Stimulated activated CD4-positive, alpha-beta T cell treated with anti-CD3 and anti-CD28 coated beads, TNF-alpha, amount 100 ng/mL, for 4 hours (primary cell): ENCODE measurements at places on chromosomes 7 and 10.

GRCh38 chr7:82593780-82594179 is 150.2 kb upstream of the CACNA2D1 start:
- no peak for DNase-seq

- peak; percentile 85 for DNase-seq
These were observed at the start of gene CUL2 for GRCh38 chr10:35090162-35090954. CUL2 (minus strand) TSS chr10:35090341; CDS start chr10:35071317, 19,024 bp downstream.

DNA sequence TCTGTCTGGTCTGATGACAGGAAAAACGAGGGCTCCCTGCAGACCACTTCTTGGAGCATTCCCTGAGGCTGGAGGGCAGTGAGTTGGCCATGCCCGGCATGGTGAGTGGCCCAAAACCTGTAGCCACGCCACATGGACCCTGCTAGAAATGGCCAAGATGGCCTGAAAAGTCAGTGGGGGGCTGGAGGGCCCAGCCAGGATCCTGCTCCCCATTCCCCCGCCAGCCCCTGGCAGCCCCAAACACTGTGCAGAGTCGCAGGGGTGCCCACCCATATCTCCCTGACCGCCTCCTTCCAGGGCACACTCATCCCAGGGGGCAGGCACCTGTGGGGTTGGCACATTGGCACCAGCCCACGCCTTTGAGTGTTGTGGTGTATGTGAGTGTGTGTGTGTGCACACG is 18.7 kb upstream of the PPP2R2D start:
- no peak for DNase-seq

GRCh38 chr10:123778719-123779517 is 112.7 kb downstream of the CPXM2 start:
- no peak for DNase-seq

- DNase-seq, result no peak
These were observed 27.0 kb downstream of the CDK6 start for GRCh38 chr7:92809397-92809759.

DNA sequence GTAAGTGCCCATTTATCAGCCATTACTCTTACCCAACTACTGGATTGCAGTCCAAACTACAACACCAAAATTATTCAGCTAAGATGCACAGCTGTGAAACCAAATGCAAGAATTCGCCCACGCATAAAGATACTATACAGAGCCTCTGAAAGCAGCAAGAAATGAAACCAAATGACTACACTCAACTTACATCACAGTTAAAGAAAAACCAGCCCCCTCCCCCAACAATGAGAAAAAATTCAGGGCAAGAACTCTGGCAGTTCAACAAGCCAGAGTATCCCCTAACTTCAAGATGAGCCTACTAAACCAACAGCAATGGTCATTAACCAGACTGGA is 209.1 kb upstream of the VWC2 start:
- DNase-seq, result no peak

DNA sequence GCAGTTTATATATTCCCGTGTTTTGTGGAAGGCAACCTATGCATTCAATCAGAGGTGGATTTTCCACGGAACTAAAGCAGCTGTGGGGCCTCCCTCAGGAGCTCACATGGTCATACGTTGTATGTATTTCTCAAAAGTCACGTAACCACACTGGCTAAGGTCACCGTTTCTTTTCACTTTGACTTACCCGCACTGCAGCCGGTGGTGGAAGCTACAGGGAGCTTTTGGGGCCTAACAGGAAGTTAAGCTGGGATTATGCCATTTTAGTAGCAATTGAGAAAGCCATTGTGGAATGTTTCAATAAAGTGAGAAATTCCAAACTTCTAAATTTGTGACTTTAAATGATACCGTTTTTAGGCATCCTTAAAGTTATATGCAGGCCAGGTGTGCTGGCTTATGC is 111.2 kb upstream of the KLF6 start:
- no peak for DNase-seq

DNA sequence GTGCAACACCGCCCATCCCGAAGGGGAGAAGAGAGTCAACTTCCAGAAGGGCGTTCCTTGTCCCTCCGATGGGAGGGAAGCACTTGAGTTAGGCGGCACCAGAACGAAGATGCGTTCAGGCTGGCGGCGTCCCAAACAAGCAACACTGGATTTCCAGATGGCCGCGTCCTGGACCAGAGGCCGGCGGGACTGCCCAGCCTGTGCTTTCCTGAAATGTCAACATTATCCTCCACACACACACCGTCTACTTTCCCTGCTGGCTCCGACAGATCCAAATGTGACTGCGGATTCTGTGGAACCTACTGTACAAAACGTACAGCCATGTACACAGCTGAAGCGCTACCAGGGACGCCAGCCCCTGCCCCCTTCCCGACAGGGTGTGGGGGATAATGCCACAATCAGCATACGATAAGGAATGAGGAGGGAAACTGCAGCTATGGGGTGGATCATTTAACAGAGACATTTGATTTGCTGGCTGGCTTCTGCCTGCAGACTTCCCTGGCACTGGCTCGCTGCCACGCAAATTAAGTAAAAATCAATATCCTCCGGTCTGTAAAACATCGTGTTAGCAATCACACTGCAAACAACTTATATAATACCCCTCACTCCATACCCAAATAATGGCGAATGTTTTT is 82.1 kb downstream of the ZRANB1 start:
- DNase-seq, result no peak

DNA sequence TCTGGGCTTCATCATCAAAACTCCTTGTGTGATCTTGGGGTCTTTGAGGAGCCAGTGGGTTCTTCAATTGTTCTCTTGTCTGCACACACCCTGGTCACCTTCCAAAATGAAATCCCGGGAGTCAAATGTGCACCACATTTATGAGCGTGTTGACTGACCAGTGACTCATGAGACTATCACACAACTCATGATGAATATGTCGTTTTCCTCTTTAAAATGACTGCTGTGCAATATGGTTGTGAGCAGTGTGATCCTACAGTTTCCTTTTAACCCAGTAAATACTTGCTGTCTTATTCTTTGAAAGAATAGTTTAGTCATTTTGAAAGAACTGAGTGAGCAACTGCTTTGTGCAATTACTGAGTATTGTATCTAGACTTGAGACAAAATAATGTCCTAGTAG is 149.2 kb downstream of the DYNC1I1 start:
- DNase-seq, result no peak

- no peak for DNase-seq
These were observed 438.9 kb upstream of the PODXL start for GRCh38 chr7:131995324-131995723.
